GDM1 (cell line): ENCODE measurements at places on chromosomes 2 and 18.
A peak's percentile ranks its signal among the peaks of the same experiment; 100 is the strongest.

DNA sequence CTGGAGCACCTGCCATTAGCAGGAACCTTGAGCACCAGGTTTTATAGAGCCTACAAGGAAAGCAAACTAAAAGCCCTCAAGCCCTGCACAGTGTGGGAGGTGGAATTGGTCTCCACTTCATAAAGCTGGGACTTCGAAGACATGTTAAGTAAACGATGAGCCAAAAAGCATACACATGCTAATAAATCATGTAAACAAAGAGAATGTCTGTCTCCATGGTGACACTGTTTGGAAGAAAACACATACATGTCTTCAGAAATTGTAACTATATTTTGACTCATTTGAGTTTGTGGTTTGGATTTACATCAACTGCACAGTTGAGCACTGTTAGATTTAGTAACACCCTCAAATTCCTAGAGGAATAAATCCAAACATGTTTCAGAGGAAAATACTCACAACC lies 978.5 kb upstream of the LRRTM1 start:
- no peak for DNase-seq

DNA sequence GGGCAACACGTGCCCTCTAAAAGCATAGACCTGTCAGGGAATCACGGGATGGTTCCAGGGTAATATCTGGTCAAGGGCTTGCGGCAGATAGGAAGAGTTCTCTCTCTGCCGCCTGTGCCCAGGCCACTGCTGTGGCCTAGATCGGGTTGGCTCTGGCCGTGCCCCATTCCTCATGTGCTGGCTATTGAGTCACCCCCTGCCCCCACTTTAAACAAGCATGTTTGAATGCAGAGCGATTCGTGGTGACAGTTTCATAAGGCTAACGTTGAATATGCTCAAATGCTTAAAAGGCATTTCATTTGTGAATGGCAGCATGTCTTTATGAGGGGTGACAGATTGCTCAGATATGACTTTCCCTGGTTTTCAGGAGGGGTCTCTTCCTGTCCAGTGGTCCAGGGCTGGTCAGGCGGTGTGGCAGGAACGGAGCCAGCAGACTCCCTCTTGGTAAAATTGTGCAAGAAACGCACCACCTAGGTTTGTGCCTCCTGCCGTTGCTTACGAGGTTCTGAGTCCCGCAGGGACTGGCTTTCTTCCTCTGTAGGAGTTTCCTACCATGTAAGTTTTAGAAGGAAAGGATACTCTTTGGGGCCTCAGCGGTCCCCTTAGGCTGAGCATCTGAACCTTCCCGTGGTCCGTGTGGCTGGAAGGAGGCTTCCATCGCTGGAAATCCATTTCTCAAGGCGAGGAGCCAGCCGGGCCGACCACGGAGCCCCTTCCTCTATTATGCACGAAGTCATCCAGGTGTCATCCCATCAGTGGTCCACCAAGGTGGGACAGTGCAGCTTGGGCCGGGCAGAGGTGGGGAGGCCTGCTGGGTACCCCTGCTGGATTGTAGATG lies 50.2 kb downstream of the AGAP1 start:
- no peak for DNase-seq

DNA sequence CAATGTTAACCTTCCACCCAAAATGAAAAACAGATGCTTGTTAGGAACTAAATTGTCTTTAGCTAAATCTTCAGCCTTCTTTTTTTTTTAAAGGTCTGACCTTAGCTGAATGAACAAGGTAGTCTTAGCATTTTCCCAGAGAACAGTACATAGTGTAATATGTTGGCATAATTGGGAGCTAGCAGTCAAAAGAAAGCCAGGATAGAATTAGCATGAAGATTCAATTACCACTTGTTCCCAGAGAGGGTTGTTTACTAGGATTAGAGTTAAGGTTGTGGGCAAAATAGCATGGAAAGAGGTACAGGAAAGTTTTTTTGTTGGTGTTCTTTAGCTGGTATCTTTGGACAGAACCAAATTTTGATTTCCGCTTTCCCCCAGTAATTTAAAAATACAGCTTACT lies 6.9 kb downstream of the CDH20 start:
- DNase-seq: no peak

DNA sequence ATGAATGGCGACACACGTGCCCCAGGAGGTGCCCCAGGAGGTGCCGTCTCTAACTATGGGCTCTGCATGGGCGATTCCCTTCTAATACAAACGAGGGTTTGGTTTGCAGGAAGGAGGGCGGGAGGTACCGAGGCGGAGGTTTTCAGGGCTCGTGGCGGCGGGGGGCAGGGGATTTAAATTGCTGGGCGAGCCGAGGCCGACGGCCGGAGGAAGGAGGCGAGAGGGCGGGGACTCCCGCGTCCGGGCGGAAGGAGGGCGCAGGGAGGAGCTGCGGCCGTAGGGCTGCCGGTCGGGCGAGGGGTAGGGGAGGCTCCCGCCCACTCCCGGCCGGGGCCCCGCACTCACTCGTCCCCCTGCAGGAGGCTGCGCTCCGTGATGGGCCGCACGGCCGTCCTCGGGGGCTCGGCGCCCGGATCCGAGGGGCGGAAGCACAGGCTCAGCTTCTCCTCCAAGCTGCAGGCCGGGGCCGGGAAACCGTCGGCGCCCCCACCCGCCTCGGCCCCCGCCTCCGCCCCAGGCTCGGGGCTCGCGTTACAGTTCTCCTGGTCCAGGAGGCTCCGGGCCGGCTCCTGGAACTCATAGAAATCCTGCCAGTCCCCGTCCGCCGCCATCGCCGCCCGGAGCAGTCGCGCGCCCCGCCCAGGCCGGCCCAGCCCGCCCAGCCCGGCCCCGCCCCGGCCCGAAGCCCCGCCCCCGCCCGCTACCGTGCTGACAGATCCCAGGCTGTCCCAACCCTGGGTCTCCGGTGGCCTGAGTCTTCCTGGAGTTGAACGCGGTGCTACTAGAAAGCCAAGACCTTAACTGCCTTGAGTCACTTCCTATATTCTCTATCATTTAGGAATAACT lies at the start of gene FEZ2:
FEZ2 (minus strand) TSS at position 637 of the 846 bp plus-strand sequence; CDS start at position 611, 26 bp downstream.
- DNase-seq: peak; percentile 76

GRCh38 chr2:84768840-84769239 lies 112.0 kb downstream of the TRABD2A start:
- DNase-seq: no peak

- no peak for DNase-seq
These were observed 36.3 kb downstream of the LNPK start for GRCh38 chr2:175965773-175966172.

DNA sequence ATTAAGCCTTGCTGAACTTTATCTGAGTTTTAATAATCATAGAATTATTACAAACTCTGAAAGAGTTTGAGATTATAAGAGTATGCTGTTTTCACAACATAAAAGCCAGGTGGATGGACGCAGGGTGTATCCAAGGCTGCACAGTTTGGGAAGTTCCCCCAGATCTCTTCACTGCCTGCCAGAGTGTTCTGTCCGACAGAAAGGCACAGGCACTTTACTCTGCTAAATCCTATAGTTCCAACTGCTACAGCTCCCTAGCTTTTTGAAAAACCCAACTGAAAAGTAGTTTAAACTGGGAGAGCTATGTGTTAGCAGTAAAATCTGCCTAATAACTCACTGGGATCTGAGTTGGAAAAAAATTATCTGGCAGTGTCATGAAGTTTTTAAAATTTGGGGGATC lies 38.0 kb downstream of the MFSD6 start:
- no peak for DNase-seq

DNA sequence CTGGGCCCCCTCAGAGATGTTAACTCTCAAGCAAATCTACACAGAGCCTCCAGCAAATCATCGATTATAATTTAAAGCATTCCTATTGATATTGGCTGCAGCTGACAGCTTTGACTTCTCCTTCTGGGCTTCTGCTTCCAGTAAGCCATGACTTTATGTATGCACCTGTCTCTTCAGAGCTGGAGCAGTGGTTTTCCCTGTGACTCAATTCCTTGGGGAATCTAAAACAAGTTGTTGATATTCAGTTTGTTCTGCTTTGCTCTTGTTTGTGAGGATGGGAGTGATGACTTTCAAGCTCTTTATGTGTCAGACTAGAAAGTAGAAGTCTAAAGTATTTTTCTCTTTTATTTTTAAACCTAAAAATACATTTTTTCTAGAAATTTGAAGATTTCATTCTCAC lies 45.1 kb upstream of the TNP1 start:
- DNase-seq: no peak

DNA sequence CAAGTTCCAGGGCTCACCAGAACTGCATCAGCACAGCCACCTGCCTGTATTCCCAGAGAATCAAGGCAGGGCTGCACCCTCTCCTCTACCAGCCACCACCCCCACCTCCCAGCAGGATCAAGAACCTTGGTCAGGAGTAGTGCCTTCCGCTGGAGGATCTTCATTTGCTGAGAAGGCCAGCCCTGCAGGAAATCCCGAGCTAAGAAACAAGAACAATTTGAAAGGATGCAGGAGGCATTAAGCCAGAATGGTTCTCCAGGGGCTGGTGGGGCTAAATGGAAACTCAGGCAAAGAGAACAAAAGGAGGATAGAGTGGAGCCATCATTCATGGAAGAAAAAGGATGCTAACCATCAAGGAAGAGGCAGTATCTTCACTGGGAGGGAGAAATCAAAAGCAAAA lies 147.3 kb upstream of the SLC14A2 start:
- no peak for DNase-seq

GRCh38 chr2:14424478-14425390 lies 207.8 kb upstream of the LRATD1 start:
- DNase-seq: no peak

DNA sequence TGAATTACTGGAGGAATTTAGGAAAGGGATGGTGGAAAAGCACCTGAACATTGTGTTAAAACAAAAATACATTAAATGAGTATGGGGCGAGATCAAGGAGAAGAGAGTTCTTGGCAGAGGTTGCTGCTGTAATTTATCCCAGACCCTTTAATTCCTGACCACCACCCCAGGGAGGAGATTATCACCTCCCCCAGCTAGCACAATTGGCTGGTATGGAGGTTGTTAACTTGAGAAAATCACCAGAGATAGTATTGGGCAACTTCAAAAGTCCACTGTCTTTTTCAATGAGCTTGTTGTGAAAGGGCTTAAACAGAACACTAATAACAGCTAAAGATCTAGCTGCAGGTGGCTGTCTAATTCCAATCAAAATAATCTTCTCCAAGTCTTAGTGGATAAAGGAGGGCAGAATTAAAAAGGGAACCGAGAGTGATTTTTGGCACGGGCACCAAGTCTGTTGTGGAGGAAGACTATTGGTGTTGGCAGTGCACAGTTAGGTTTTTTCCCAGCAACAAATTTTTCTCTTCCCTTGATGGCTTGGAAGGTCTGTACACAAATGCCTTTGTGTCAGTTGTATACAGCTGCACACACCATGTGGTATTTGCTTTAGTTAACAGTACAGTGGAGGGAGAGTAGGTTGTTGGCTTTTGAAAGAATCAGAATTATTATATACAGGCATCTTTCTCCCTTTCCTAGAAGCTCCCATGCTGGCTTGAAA lies 289.5 kb downstream of the SLC4A3 start:
- DNase-seq: no peak

GRCh38 chr2:160227293-160227915 lies 27.3 kb upstream of the ITGB6 start:
- no peak for DNase-seq

DNA sequence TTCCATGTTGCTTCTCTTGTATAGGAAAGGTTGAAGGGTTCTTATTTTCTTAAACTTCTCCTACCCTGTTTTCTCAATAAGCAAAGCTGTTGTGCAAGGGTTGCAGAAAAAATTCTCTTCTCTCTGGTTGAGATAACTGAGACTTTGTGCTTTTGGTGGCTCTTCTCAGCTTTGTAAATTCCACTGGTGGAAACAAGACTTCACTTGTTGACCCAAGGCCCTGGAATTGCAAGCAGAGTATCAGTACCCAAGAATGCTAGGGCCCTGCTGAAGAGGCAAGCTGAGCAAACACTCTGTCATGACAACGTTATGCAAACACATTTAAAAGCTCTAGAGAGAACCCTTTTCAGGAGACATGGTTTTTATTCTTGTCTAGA lies 294.7 kb upstream of the EPAS1 start:
- no peak for DNase-seq

DNA sequence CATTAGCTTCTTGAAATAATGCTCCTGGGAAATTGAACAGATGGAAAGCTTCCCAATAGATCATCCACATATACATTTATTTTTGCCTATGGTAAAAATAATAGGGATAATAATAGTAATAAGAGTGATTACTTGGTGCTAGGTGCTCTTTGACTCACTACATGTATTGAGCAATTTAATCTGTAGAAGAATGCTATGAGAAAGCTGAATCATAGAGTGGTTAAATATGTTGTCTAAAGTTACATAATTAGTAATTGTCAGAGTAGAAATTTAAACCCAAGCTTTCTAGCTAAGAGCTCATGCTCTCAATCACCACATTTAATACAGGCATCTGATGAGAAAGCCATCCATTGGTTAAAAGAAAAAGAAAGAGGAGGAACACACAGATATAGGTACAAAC lies 590.5 kb upstream of the SLC8A1 start:
- no peak for DNase-seq

DNA sequence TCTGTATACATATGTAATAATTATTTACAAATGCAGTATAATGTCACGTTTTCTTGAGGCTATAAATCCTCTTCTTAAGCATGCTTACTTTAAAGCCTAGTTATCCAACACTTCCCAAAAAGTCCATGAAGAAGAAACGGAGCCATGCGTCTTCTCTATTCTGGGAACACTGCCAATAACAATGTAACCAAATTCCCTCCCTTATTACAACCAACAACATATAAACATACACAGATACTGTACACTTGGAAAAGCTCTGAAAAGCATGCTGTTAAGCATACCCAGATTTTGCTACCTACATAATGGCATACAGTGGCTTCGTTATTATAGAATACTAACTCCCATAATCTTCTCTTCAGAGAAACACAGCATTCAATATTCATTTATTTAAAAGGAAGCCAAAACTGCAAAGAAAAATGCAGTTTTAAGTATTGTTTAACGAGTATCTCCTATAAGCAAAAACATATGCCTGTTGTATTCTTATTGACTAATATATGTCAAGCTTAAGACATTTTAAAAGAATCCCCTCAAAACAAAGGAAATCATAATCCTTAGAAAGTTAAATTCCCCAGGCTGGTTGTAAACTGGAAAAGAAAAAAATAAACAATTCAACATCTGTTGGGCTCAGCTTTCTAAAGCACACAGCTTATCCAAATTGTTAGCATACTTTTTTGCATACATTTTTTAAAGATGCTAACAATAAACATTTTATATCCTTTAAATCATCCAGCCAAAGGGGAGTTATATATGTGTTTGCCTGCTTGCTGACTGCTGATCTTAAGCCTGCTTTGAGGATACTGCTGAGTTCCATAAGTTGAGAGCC lies 83.4 kb downstream of the SLC25A12 start:
- no peak for DNase-seq

DNA sequence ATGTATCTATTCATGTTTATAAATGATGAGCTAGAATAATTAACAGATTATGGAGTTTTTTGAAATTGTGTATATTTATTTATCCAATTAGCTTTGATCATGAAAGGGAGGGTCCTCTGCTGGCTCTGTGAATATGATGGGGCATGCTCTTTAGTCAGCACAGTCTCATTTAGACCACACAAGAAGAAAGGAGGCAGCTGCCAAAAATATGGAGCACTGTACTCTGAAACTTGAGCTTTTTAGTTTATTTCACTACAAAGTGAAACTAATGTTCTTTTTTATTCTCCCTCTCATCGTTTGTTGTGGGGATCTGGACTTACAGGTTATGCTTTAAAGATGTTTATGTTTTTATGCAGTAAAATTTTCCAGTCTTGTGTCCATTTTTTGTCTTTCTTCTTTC lies 266.9 kb upstream of the GULP1 start:
- DNase-seq: no peak

- DNase-seq: no peak
These were observed 2.1 kb upstream of the RTN4 start for GRCh38 chr2:55052129-55053061.

- no peak for DNase-seq
These were observed 82.4 kb downstream of the RTP5 start for GRCh38 chr2:241951920-241952319.
